GM23248 (cell line): ENCODE measurements at places on chromosomes 7 and 10. TPM values are rescaled to one million over a fixed set of nuclear protein-coding genes. Genes with fewer than 3 reads are reported as not detected.

DNA sequence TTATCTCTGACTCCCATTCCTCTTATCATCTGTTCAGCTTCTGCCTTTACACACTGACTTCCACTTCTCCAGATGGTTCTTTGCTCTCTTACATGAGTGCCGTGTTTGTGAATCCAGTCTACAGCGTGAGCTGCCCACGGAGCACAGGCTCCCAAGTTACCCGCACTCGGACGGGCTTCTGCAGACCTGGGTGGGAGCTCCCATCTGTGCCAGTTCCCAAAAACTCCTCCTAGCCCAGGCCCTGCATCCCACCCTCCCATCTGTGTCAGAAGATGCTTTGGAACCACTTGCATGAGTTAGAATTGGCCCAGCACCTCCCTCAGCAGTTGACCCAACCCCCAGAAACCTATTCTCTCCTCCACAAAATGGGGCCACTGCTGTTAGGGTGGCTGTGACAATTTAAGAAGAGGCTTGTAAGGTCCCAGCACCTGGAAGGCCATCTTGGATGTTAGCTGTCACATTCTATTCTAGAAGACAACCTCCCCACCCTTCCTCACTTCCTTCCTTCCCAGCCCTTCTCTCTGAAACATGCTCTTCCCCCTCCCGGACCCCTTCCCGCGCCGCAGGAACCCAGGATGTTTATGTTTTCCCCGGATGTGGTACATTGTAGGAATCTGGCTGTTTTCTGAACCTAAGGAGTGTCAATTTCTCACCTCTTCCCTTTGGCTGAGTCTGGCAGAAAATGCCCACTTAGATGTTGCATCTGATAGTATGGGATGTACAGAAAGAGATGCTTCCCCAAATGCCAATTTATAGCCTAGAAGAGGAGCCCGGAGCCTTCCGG lies 79.2 kb downstream of the CCDC3 start:
- no peaks in the 10 kb centered on the region for H3K4me1 ChIP-seq
- H3K4me3 ChIP-seq, result no peak overlapping the region
- no peaks in the 10 kb centered on the region for H3K36me3 ChIP-seq
- no peak for DNase-seq
- H3K27ac ChIP-seq, result no peak overlapping the region

- no peak overlapping the region for H3K4me3 ChIP-seq
- no peaks in the 10 kb centered on the region for H3K27me3 ChIP-seq
- H3K4me1 ChIP-seq, result no peaks in the 10 kb centered on the region
- no peaks in the 10 kb centered on the region for H3K36me3 ChIP-seq
- H3K27ac ChIP-seq, result no peak overlapping the region
Measured at GRCh38 chr10:96618653-96619052, 31.8 kb upstream of the TM9SF3 start.

GRCh38 chr10:43186150-43186549 lies 47.9 kb downstream of the CSGALNACT2 start:
- H3K27ac ChIP-seq, result no peak overlapping the region
- H3K4me1 ChIP-seq, result peaks cover 18% of the 10 kb centered on the region
- peaks cover 14% of the 10 kb centered on the region for H3K36me3 ChIP-seq
- H3K4me3 ChIP-seq, result no peak overlapping the region
- DNase-seq, result no peak
- no peaks in the 10 kb centered on the region for H3K27me3 ChIP-seq

DNA sequence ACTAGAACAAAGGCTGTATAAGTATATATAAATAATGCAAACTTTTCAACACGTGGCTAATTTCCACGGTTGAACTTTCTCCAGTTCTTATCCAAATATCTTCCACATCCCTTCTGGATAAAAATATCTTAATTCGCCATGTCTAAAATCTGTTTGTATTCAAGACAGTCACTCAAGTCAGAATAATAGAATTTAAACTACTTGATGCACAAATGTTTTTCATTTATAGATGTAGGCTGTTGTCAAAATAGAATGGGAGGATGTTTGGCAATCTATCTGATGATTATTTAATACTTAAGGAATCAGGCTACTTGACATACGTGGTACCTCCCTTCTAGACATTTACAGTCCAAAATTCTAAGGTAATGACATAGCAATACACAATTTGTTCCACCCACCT lies 204.3 kb downstream of the TWIST1 start:
- H3K4me3 ChIP-seq, result no peak overlapping the region
- no peak overlapping the region for H3K27ac ChIP-seq
- no peaks in the 10 kb centered on the region for H3K27me3 ChIP-seq
- no peaks in the 10 kb centered on the region for H3K36me3 ChIP-seq
- no peaks in the 10 kb centered on the region for H3K4me1 ChIP-seq

- no peak overlapping the region for H3K27ac ChIP-seq
- no peaks in the 10 kb centered on the region for H3K36me3 ChIP-seq
- DNase-seq, result no peak
- no peak overlapping the region for H3K4me3 ChIP-seq
- H3K27me3 ChIP-seq, result no peaks in the 10 kb centered on the region
- peaks cover 23% of the 10 kb centered on the region for H3K4me1 ChIP-seq
Measured at GRCh38 chr10:4720463-4720862, 105.5 kb upstream of the AKR1E2 start.

HECW1 gene
- 4.8 and 8.7 TPM in 2 replicates for total RNA-seq

- peak overlapping the region; percentile 44; the same call in 1 of the 2 replicates for H3K4me3 ChIP-seq
- no peaks in the 10 kb centered on the region for H3K27me3 ChIP-seq
- H3K36me3 ChIP-seq, result no peaks in the 10 kb centered on the region
- DNase-seq, result peak; percentile 99
- H3K27ac ChIP-seq, result peak overlapping the region; percentile 98
- peaks cover 23% of the 10 kb centered on the region for H3K4me1 ChIP-seq
Measured at GRCh38 chr10:78756604-78757343, 312.0 kb upstream of the ZMIZ1 start.

GRCh38 chr7:46880508-46881196 lies 701.3 kb downstream of the TNS3 start:
- no peak for DNase-seq
- H3K27ac ChIP-seq, result no peak overlapping the region
- H3K4me3 ChIP-seq, result no peak overlapping the region

GRM8 gene
- not detected in 2 replicates for total RNA-seq

TWIST1 gene
- 45.7 and 47.8 TPM in 2 replicates for total RNA-seq

DNA sequence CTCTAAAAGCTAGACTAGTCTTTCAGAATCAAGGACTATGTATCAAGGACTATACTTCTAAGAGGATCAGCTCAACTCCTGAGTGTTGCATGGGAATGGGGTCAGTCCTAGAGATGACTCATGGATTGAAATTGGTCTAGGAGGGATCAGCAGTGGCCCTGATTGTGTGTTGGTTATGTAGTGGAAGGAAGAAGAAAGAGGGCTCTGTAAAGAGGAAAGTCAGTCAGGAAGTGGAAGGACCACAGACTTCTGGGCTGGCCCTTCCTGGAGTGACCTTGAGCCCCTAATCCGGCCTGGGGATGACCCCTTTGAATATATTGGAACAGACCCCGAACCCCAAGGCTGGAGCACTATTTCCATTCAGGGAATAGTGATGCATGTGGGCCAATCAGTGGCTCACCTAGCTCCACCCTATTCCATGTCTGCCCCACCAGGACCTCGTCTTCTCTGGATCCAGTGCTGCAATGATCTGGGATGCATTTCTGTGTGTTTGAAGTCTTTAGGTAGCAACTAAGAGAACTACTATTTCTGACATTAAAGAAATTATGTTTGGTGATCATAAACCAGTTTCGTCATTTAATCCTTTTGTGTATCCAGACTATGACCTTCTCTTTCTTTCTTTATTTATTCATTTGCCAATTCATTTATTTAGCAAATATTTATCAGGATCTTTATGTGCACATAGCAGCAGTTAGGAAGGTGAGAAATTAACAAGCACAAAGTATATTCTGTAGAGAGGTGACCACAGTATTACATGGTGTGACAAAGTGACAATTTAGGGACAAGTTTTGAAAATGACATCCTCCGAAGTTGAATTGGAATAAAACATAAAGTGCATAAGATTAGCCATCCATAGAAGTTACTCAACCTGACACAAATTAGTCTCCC lies 48.6 kb upstream of the KIF5B start:
- no peaks in the 10 kb centered on the region for H3K36me3 ChIP-seq
- no peaks in the 10 kb centered on the region for H3K4me1 ChIP-seq
- no peak overlapping the region for H3K27ac ChIP-seq
- no peak overlapping the region for H3K4me3 ChIP-seq
- DNase-seq, result peak; percentile 33

SORCS1 gene
- total RNA-seq, result not detected in 2 replicates

DNA sequence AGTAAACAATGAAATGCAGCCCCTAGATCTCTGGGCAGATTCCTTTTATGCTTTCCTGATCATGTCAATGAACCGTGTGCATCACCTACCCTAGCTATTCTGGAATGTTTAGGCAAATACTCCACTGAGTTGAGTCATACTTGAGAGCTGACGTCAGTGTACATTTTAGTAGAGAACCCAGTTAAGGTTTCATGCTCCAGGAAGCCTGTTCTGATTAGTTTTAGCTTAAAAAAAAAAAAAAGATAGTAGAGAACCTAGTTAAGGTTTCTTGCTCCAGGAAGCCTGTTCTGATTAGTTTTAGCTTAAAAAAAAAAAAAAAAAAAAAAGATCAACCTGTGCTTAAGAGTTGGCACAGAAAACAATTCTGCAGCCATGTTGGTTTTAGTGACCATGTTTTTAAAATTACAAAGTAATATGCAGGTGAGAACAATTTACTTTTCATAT lies 3.7 kb upstream of the MCU start:
- peak overlapping the region; percentile 18; the same call in 1 of the 2 replicates for H3K4me3 ChIP-seq
- DNase-seq, result peak; percentile 87
- peaks cover 13% of the 10 kb centered on the region for H3K4me1 ChIP-seq

RAPGEF5 gene
- 0.86 and 1.0 TPM in 2 replicates for total RNA-seq

GRCh38 chr10:16192337-16192736 lies 244.5 kb upstream of the PTER start:
- peak; percentile 26 for DNase-seq
- H3K36me3 ChIP-seq, result no peaks in the 10 kb centered on the region
- no peak overlapping the region for H3K27ac ChIP-seq
- H3K4me3 ChIP-seq, result no peak overlapping the region

TACR2 gene
- 0.54 TPM in 1 of 2 replicates, not detected in the other for total RNA-seq

DNA sequence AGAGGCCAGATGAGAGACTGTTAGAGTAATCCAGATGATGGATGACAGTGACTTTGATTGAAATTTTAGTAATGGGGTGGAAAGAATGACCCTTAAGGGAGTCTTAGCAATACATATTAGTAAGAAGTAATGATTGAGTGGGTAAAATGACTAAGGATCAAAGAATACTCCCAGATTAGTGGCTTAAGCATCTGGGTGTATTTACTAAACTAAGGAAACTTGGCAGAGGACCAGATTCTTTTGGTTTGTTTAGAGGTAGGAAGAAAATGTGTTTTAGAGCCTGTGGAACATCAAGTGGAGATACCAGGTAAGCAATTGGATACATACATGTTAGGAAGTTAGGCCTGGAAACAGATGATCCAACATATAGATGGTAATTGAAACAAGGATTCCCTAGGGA lies 58.8 kb upstream of the ADRA2A start:
- no peaks in the 10 kb centered on the region for H3K27me3 ChIP-seq
- peaks cover 43% of the 10 kb centered on the region; the same call in 1 of the 2 replicates for H3K36me3 ChIP-seq
- H3K4me1 ChIP-seq, result no peaks in the 10 kb centered on the region
- DNase-seq, result peak; percentile 33

GRCh38 chr10:36574207-36574606 lies 551.2 kb upstream of the ANKRD30A start:
- H3K27ac ChIP-seq, result no peak overlapping the region
- H3K4me3 ChIP-seq, result no peak overlapping the region

HOXA2 gene
- not detected in 2 replicates for total RNA-seq

- no peak overlapping the region for H3K4me3 ChIP-seq
- no peak for DNase-seq
- H3K4me1 ChIP-seq, result peaks cover 16% of the 10 kb centered on the region
- no peak overlapping the region for H3K27ac ChIP-seq
Measured at GRCh38 chr10:43126759-43127424, 11.4 kb upstream of the CSGALNACT2 start.

DNA sequence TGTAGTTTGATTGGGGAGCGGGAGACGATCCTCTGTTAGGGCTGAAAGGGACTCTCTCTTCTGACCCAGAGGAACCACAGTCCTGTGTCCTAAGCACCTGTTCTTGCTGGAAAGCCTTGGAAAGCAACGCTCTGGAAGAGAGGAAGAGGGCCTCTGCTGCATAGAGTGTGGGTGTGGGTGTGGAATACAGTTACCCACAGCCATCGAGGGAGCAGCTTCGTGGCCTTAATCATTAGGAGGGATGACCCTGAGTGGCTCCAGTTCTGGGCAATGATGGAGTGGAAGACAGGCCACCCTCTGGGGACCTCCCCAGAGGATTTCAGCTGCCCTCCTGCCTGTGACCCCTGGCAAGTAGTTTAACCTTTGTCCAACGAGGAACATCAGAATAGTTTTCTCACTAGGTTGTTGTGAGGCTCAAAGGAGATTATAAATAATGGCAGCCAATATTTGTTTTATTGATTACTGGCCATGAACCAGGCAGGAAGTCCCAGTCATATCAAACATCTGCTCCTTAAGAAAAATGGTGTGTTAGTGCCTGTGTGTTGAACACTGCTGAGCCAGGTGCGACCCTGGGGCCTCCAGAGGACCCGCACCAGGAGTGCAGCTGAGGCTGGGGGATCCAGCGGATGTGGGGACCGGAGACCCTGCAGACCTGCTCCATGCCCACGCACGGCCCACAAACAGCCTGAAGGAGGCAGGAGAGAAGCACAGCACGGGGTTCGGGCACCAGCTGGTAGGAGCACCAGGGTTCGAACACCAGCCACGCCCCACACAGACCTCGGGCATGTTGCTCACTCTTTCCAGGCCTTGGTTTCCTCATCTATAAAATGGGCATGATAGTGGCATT lies 35.6 kb downstream of the FAM241B start:
- no peaks in the 10 kb centered on the region for H3K4me1 ChIP-seq
- H3K27ac ChIP-seq, result no peak overlapping the region
- no peak overlapping the region for H3K4me3 ChIP-seq
- no peak for DNase-seq
- H3K27me3 ChIP-seq, result peaks cover 74% of the 10 kb centered on the region
- H3K36me3 ChIP-seq, result no peaks in the 10 kb centered on the region

- H3K36me3 ChIP-seq, result no peaks in the 10 kb centered on the region
- H3K27ac ChIP-seq, result no peak overlapping the region
- no peak for DNase-seq
- no peaks in the 10 kb centered on the region for H3K4me1 ChIP-seq
- no peak overlapping the region for H3K4me3 ChIP-seq
- no peaks in the 10 kb centered on the region for H3K27me3 ChIP-seq
Measured at GRCh38 chr10:5151076-5151475, 33.9 kb downstream of the AKR1C8 start.

GRCh38 chr7:88090671-88091070 lies 129.2 kb downstream of the SRI start:
- H3K4me1 ChIP-seq, result no peaks in the 10 kb centered on the region
- H3K4me3 ChIP-seq, result no peak overlapping the region
- H3K27ac ChIP-seq, result no peak overlapping the region
- DNase-seq, result no peak
- no peaks in the 10 kb centered on the region for H3K36me3 ChIP-seq

WNT2 gene
- total RNA-seq, result 1.3 and 11.4 TPM in 2 replicates

IRF5 gene
- under 0.01 and 1.6 TPM in 2 replicates for total RNA-seq

DNA sequence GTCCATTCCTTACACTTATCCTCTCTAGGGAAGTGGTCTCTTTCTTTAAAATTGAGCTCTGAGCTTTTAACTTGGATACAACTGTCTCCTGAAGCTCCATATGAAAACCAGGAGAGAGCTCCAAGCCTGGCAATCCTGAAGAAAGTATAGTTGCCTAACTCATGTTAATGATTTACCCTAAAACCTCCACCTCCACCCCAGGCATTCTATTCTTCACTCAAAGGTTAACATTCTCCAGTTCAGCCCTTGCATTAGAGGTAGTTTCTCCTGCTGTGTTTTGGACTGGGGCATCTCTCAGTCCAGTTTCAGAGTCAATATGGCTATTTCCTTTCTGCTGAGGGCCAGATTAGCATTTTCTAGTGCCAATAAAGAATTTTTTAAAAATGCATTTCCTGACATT lies 195.5 kb downstream of the SLC25A13 start:
- H3K4me3 ChIP-seq, result no peak overlapping the region
- H3K27me3 ChIP-seq, result no peaks in the 10 kb centered on the region
- H3K27ac ChIP-seq, result no peak overlapping the region
- no peaks in the 10 kb centered on the region for H3K36me3 ChIP-seq
